Activated T-helper 2 cell treated with anti-CD3 and anti-CD28 coated beads, Interferon-gamma antibody, Interleukin-2, Interleukin-4, amounts not matched to agents 10 μg/mL and 5 μg/mL and 100 μg/mL, durations not matched to agents 14 hours and 24 hours and 36 hours (primary cell): ENCODE measurements at places on chromosomes 3 and 15.

DNA sequence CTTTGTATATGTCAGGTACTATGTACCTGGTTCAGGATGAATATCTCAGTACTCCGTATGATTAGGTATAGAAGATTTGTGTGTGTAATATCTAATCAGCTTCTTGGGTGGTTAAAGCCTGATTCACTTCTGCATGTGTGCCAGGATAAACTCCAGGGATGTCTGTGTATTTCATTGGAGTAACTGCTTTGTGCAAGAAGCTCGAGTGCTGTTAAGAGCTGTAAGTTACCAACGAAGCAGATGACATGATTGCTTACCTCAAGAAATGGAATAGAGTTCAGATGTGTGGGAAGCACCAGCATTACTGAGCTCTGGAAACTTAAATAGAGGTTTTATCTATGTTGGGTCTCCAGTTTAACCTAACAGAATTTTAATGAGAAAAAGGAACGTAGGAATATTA, 23.7 kb downstream of the FAM98B start:
- no peak for DNase-seq

GRCh38 chr3:169454060-169454317, 209.5 kb downstream of the MECOM start:
- DNase-seq: no peak

GRCh38 chr3:131494706-131495105, 8.1 kb downstream of the MRPL3 start:
- DNase-seq: no peak

GRCh38 chr3:15215996-15216395, 9.9 kb downstream of the CAPN7 start:
- DNase-seq: no peak

DNA sequence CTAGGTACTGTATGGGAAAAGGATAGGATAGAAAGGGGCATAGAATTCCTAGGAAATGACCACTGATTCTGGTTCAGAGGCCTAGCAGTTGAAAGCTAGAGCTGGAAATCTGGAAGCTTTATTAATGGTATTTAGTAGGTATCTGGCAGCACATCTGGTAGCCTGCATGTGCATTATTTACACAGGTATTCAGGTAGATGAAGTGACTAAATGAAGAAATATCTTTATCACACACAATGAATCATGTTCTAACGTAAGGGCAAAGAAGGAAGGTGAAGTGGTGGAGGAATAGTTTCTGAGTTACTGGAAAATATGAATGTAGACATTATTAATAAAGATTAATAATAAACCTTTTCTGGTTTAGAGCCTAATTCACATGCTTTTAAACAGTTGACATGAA, 119.9 kb downstream of the MBNL1 start:
- no peak for DNase-seq

- no peak for DNase-seq
These were observed 3.9 kb upstream of the DPP8 start for GRCh38 chr15:65521350-65521749.

DNA sequence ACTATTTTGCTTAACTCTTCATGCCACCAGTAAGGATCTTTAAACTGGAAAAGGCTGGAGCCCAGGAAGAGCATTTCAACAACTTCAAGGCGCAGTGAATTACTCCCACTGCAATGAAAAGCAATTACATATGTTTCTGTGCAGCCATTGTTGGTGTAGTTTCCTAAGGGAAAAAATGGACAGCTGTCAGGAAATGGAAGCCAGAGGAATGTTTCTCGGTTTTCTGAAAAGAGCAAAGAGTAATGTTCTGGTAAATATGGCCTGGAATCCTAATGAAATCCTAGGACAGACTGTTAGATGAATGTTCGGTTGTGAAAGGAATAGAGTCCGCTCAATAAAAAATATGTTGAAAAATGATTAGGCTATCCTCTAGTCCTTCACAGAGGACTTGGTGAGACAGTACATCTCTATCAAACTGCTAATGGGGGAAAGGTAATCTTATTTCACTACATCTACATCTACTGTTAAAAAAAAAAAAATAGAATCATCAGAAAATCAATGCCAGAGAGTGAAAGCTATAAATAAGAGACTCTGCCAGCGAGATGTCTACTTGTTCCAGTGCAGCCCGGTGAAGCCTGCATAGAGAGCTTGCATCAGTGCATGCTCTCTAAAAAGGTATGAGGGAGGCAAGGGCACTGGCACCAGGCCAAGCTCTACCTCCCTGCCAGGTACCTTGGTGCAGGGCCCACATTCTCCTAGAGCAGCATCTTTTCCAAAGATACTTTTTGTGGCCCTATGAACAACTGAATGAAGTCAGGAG, 68.2 kb upstream of the TJP1 start:
- DNase-seq: no peak

- no peak for DNase-seq
These were observed 16.1 kb downstream of the MAP6D1 start for GRCh38 chr3:183809270-183809669.

DNA sequence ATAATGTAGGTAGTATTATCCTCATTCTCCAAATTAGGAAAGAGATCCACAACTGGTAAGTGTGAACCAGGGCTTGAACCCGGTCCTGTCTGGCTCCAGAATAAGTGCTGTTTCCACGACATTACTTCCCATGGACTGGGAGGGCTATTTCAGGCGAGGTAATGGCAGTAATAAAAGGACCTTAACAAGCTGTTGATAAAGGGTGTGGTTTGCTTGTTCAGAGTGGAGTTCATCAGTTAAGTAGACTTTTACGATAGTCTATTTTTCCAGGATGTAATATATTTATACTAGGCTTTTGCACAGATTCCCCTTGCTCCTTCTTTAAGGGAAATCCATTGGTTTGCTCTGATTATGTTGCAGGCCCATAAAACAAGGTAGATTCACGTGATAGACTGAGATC, 88.4 kb upstream of the TNFAIP8L3 start:
- no peak for DNase-seq

DNA sequence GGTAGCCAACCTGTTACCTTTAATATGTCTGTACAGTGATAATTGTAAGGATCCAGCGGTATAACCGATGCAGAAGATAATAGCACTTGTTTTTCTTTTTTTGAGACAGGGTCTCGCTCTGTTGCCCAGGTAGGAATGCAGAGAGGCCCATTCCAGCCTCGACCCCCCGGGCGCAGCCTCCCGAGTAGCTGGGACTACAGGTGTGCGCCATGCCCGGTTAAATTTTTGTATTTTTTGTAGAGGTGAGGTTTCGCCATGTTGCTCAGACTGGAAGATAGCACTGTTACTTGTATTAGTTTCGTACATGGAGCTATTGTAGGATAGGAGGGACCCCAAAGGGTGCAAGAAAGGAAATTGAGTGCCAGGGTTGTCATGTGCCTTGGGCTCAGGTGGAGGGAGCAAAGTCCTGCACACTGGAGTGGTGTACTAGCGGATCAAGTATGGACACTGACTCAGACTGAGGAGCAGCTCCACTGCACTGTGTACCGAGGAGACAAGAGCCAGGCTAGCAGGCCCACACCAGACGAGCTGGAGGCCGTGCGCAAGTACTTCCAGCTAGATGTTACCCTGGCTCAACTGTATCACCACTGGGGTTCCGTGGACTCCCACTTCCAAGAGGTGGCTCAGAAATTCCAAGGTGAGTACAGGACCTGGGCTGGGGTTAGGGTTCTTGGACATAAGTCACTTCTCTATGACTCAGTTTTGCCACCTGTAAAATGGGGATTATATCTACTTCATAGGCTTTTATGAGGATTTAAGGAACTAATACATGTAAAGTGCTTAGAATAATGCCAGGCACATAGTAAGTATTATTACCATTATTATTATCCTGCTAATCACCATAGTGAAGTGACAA, 1.0 kb downstream of the OGG1 start:
- no peak for DNase-seq

GRCh38 chr3:186493525-186494255, 50.5 kb downstream of the CRYGS start:
- DNase-seq: no peak

- DNase-seq: no peak
These were observed 208.0 kb downstream of the MECOM start for GRCh38 chr3:169455472-169455871.

DNA sequence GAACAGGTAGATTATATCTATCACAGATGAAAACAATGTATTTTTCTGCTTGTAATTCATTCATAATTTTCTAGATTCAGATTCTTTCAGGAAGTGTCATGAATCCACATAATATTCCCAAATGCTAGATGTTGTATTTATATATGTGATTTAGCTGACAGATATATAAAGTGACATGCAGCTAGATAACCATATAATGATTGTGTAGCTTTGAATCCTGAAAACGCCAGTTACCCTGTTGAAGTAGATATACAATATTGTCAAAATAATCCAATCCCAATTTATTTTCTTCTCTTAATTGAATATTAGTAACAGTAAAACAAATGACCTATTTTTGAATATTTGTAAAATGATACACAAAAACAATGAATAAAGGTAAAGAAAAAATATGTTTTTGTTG, 738.4 kb downstream of the CADM2 start:
- DNase-seq: no peak

DNA sequence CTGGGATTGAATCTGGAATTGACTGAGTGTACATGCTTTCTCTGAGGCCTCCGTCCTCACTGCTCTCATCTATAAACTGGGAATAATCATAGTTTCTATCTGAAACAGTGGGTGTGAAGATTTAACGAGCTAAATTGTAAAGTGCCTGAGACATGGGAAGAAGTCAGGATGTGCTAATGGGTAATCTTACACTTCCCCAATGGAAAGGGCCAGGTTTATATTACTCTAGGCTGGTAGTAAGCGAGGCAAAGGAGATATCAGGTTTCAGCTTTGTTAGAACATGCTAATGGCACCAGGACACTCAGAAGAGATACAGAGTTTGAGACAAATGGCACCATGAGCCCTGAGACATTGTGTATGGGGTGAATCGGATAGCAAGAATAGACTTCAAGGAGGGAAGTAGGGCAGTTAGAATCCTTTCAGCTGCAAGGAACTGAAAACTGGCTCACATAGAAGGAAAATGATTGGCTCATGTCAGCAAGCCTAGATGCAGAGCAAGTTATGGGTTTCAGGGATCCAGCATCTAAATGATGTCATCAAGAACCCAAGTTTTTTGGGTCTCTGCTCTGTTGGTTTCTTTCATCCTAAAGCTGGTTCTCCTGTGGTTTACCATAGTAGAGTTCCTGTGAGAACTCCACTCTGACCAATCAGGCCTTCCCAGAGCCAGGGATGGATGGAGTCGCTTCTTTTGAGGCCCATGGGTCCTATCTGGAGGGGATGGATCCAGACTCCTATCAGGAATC, 21.8 kb downstream of the FLNB start:
- DNase-seq: no peak

- no peak for DNase-seq
These were observed 10.8 kb upstream of the ZFYVE19 start for GRCh38 chr15:40796041-40796440.

- DNase-seq: no peak
These were observed 40.5 kb upstream of the VPS8 start for GRCh38 chr3:184771301-184772127.

DNA sequence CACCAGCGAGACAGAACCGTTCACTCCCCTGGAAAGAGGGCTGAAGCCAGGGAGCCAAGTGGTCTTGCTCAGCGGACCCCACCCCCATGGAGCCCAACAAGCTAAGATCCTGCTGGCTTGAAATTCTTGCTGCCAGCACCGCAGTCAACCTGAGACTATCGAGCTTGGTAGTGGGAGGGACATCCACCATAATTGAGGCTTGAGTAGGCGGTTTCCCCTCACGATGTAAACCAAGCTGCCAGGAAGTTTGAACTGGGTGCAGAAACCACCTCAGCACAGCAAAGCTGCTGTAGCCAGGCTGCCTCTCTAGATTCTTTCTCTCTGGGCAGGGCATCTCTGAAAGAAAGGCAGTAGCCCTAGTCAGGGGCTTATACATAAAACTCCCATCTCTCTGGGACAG, 151.0 kb downstream of the MBNL1 start:
- no peak for DNase-seq

DNA sequence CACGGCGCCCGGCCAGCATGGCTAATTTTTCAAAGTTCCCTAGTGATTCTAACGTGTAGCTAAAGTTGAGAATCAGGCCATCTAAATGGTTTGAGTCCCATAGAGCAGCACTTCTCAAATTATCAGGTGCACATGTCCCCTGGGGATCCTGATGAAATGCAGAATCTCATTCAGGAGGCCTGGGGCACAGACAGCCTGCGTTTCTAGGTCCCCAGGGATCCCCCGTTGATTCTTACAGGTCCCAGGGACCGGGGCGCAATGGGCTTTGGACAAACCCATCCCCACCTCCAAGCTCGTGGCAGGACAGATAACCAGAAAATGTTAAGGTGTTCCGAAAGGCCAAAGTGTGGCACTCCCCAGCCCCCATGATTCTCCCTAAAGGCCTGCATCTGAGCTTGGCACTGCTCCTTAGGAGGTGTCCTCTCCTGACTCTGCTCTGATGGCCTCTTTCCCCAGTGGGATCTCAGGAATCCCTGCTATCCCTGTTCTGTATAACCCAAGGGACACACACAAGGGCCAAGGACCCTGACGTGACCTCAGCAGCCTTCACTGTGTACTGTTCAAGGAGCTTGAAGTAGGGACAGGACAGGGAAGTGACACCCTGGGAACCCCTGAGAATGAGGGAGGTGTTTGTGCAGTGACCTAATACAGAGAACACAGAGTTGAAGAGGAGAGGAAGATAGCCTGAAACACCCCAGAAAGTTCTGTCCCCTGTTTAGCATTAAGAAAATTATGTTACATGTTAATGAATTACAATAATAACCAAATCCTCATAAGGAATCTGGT, 8.0 kb downstream of the LRRK1 start:
- DNase-seq: no peak

DNA sequence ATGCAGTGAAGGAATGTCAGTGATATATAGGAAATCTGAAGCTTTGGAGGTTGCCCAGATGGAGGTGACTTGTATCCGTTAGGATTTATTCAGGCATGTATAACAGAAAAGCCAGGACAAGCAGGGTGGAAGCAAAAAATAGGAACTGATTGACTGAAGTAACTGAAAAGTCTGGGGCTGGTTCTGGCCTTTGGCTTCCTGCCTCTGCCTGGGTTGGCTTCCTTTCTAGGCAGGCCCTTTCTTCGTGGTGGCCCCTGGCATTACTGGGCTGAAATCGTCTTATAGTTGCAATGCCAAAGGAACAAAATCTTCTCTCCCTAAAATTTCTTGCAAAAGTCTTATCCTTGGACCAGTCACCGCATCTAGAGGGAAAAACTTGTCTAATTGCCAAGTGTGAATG, 386.1 kb downstream of the PTPRG start:
- no peak for DNase-seq

GRCh38 chr3:169171739-169172138, 491.8 kb downstream of the MECOM start:
- no peak for DNase-seq

DNA sequence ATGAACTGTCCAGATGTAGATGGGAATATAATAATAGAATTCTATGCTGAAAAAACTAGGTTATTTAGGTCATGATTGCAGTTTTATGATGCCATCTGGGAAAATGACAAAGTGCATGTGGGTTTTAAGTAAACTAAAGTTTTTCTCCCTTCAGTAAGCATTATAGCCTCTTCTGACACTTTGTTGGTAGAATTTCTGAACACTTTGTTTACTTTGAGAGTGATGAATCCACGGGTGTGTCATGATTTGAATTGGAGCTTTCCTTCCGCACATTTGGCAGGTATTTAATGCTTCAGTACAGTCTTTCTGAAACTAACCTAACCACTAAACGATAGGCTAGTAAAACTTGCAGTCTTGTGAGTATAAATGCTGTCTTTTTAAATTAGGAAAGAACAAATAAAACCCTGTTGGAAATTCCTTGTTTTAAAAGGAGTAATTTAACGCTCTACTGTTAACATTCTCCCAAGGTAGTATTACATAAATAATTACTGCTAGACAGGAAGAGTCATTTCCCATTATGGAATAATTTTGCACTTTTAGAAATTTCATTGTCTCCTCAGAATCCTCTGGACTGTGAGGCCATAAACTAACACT, 7.0 kb downstream of the FILIP1L start:
- DNase-seq: no peak
